Nucleus accumbens (tissue), 56 donors: ENCODE measurements at places on chromosomes 11 and 22.
A peak's percentile ranks its signal among the peaks of the same experiment; 100 is the strongest.

GRCh38 chr11:122337241-122337640 is 221.2 kb upstream of the BLID start:
- no peak for DNase-seq

- DNase-seq, result no peak
These were observed 47.1 kb downstream of the INSC start for GRCh38 chr11:15161790-15162189.

DNA sequence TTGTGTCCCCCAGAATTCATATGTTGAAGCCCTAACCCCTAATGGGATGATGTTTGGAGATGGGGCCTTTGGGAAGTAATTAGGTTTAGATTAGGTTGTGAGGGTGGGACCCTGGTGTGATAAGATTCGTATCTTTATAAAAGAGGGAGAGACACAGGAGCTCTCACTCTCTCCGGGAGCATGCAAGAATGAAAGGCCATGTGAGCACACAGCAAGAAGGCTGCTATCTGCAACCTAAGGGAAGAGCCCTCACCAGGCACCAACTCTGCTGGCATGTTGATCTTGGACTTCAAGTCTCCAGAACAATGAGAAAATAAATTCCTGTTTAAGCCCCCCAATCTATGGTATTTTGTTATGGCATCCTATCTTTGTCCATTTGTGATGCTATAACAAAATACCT is 97.3 kb downstream of the ELP4 start:
- DNase-seq, result no peak

DNA sequence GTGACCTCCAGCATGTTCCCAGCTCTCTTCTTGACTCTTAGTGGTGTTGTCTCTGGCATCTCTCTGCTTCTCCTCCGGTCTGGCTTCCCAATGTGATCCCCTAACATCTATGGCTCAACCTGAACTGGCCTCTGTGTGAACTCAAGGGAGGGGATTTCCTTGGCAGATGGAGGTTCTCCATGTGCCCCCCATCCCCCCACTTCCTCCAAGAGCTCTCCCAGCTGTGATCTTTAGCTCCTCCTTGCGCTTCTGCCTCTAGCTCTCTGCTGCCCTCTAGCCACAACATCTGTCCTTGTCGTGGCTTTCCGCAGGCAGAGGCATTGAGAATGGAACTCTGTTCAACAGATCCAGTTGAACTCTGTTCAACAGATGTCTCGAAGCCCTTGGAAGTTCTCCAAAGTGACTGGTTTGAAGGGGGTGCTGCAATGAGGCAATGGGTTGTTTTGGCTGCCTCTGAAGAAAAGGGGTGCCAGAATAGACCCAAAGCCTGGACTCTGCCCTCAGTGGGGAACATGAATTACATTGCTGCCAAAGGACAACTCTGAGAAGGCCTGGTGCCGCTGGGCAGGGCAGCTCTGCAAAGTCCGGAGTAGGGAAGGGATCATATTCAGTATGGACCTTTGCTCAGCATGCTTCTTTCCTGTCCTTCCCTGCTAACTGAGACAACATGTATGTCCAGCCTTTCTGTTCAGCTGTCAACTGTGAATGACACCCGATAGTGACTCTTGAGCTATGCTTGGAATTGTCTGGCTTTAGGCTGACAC is 61.9 kb downstream of the ADM start:
- no peak for DNase-seq

DNA sequence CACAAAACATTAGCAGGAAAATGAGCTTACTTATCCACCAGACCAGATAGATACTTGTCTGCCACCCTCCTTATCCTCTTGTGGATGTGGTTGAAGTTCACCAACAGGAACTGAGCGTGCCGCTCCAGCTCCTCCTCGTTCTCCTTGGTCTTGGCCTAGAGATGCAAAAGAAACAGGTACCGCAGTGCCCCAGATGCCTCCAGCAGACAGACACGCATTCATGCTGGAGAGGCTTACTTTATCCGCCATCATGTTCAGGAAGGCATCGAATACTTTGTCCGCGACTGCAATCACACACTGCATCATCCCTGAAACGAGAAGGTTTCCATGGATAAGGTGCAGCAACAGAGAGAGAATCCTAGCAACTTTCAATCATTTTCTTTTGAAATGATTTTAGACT is 21.0 kb upstream of the SERPIND1 start:
- no peak for DNase-seq

GRCh38 chr11:14132312-14132711 is 169.8 kb downstream of the SPON1 start:
- DNase-seq, result no peak

DNA sequence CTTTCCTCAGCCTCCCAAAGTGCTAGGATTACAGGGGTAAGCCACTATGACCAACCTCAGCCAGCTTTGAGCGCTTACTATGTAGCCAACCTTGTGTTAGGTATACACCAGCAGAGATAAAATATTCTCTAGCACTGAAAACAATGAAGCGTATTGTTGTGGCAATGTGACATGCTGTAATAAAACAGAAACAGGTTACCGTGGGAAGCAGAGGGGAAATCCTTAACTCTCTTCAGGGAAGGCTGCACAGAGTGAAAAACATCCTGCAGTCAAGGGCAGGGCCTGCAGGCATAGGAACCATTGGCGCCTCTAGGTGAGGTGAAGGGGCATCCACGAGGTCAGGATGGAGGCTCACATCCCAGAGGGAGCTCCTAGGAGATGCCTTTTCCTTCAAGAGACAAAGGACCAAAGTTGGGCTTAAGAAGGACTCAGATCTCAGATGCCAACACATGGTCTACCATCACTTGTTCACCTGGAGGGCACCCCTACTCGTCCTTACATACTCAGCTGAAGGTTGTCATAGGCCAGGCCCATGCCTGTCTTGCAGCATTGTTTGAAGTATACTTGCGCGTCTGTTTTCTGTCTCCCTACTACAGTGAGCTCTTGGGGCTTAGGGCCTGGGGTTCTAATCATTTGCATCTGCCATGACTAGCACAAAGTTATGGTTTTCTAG is 8.0 kb downstream of the POLD4 start:
- no peak for DNase-seq

DNA sequence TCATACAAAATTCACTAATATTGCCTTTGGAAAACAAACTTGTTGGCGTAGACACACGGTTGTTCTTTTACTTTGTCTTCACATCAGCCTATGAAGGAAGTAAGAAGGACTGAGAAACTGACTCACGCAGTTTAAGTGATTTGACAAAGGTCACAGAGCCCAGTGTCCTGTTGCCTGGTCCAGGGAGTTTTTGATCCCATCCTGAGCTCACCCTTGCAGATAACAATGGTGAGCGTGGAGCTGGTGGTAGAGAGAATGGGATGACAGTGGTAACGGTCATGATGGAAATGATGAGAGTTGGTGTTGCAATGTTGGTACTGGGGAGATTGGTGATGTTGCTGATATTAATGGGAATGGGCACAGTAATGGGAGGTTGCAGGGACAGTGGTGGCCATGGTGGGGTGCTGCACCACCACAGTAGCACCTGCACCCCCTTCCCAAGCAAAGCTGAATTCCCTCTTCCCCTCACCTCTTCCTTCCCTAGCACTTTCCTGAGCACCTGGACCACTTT is 22.0 kb downstream of the CREB3L1 start:
- no peak for DNase-seq

GRCh38 chr11:63805844-63806415 is 7.3 kb upstream of the SPINDOC start:
- DNase-seq, result no peak

GRCh38 chr11:96680211-96681018 is 290.6 kb downstream of the JRKL start:
- DNase-seq, result no peak

DNA sequence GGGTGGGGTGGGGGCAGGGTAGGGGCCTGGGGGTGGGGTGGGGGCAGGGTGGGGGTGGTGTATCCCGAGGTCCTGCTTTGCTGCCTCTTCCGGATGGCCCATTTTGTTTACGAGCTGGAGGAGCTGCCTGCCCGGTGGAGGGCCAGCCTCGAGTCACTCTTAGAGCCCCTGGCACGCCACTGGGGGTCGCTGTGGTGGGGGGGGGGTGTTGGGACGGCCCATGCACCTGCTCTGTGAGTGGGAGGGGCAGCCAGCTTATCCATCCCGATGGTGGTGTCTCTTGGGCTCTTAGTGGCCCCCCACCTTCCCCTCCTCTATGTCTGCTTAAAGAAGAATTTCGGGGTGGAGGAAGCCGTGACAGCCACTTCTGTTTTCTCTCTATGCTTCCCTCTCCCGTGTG is 24.6 kb downstream of the MRGPRD start:
- no peak for DNase-seq

DNA sequence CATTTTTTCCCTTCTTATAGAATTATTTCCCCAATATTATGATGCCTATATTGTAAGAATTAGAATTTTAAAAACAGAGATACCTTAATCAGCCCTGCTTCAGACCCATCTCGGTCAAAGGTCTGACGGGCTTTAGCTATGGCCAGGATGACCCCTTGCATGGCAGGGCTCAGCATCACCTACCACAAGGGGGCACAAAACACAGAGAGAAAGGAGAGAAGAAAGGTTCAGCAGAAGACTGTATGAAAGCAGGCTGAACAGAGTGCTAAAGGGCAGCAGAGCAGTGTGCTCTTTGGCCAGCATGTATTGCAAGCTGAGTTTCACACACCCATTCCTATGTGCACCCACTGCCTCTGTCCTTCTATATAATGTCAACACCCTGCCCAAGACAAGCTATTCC is 26.8 kb downstream of the CLDN25 start:
- DNase-seq, result no peak

- DNase-seq, result no peak
These were observed 76.2 kb downstream of the TTC17 start for GRCh38 chr11:43434893-43435292.

GRCh38 chr22:39524753-39525657 is 4.6 kb downstream of the ATF4 start:
- no peak for DNase-seq

DNA sequence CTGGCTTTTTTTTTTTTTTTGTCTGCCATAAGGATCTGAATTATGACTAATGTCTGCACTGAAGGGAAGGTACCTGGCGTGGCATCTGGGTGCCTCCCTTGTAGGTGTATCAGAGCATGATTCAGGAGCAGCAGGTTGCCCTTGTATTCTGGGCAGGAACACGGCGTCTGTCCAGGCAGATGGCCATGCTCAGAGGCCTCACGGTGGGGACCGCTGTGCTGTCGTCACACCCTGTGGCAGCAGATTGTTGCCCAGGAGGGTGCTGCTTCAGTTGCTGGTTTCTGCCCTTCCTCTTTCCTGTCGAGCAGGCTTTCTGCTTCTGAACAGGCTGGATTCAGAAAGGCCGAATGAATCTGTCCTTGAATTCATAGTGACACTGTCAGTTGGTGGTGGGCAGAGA is 11.0 kb downstream of the ZNRF3 start:
- DNase-seq, result no peak

DNA sequence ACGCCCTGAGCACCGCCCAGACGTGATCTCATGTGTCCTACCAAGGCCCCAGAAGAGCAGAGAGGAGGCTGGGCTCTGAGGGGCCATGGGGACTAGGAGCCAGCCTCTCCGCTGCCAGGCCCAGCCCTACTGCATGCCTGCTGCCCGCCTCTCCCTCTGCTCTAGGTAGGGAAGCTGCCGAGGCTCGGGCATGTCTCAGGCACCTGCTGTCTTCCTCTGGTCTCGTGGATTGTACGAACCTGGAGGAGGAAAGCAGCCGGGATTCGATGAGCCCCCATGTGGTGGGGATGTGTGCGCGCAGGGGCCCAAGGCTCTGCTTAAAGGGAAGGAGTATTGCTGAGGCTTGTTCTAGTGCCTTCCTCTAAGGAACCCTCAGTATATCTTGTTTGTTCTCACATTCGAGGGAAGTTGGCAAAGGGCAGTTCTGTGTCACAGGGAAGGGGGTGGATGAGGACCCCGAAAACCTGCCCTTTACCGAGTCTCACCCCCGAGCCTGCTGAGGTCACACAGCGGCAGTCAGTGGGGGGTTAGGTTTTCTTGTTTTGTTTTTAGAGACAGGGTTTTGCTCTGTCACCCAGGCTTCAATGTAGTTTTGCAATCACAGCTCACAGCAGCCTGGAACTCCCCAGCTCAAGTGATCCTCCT is 21.2 kb downstream of the DAGLA start:
- no peak for DNase-seq

GRCh38 chr22:39013942-39014722 is at the start of gene APOBEC3C:
Gene APOBEC3C (plus strand): TSS chr22:39014257. CDS start chr22:39014363, 106 bp downstream.
- no peak for DNase-seq

DNA sequence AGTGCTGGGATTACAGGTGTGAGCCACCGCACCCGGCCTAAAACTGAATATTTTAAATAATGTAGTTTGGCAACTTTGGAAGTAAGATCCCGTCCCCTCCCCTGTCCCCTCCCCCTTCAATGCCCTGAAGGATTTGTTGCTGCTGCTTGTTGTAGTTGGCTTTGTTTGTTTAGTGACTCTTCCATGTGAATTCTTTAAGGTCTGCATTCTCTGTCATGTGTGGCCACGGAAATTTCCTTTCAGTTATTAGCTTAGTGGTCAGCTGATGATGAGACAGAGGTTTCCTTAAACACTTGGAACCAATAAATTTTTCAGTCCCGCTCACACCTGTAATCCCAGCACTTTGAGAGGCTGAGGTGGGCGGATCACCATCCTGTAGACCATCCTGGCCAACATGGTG is 109.9 kb downstream of the MPPED1 start:
- DNase-seq, result no peak

GRCh38 chr22:37983860-37984791 is at the start of gene SOX10:
Gene SOX10 (minus strand): TSS chr22:37984555. CDS start chr22:37983784, 771 bp downstream.
- peak; percentile 79 for DNase-seq

DNA sequence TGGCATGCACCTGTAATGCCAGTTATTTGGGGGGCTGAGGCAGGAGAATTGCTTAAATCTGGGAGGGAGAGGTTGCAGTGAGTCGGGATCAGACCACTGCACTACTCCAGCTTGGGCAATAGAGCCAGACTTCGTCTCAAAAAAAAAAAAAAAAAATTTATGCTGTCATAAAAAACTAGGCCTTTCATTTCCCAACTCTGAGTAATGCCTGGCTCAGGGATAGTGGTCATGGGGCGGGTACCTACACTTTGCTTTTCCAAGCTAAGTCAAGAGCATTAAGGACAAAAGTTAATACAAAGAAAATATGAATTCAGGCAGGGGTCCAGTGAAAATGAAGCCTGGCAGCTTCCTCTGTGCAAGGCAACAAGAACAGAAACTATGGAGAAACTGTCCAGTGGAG is 16.3 kb downstream of the CPSF7 start:
- DNase-seq, result no peak

DNA sequence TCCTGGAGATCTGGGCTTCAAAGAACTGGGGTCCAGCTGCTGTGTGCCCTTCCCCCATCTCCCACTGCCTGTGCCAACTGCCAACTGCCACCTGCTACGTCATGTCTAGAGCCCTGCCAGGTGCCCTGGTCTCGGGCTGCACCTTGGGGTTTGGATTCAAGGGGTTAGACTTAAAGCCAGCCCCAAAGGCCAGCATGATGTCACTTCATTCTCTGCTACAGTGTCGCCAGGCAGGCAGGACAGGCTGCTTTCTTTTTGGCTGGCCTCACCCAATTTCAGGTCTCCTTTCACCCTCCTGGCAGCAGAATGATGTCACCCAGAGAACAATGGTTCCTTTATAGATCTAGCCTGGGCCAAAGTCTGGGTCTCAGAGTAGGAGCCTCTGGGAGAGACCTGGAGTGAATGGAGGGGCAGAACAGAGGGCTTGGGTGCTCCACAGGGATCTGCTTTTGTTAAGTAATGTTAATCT is 79.5 kb upstream of the CRYBB3 start:
- no peak for DNase-seq

- no peak for DNase-seq
These were observed 97.9 kb downstream of the RCN1 start for GRCh38 chr11:32188785-32189184.
